ENCODE measurements at places on chromosomes 5 and 9.

DNA sequence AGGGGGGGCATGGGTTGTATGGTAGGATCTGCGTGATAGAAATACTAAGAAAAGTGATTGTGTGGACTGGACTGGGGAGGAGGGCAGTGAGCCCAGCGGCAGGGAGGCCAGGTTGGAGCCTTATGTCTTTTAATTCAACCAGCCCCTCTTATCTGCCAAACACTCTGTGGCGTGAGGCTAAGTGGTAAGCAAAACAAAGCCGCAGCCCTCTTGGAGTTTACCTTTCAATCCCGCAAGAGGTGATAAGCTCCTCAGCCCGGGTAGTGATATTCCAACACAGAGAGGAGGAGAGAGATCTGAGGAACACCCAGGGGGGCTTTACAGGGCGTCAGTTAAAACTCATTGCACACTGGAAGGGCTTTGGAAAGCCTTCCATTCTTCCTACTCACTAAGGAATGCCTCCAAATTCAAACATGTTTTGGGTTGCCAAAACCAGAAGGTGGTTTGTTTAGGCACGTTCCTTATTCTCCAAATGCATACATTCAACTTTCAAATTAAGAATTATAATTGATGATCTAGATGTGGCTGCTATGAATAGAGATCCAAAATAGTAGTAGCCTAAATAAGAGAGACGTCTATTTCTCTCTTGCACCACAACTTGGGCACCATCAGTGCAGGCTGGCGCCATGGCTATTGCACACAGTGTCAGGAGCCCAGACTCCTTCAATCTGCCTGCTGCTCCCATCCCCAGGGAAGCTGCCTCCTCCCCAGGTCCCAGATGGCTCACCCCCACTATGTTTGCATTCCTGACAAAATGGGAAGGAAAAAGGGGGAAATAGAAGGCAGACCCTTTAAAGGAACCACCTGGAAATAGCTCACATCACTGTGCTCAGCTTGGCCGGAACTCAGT lies 75.1 kb upstream of the FSTL4 start:
- no peak for DNase-seq

- DNase-seq, result no peak
Measured at GRCh38 chr9:106728860-106729259, 134.1 kb upstream of the ZNF462 start.

GRCh38 chr9:33750307-33750838 lies 45.0 kb upstream of the PRSS3 start:
- DNase-seq, result no peak

DNA sequence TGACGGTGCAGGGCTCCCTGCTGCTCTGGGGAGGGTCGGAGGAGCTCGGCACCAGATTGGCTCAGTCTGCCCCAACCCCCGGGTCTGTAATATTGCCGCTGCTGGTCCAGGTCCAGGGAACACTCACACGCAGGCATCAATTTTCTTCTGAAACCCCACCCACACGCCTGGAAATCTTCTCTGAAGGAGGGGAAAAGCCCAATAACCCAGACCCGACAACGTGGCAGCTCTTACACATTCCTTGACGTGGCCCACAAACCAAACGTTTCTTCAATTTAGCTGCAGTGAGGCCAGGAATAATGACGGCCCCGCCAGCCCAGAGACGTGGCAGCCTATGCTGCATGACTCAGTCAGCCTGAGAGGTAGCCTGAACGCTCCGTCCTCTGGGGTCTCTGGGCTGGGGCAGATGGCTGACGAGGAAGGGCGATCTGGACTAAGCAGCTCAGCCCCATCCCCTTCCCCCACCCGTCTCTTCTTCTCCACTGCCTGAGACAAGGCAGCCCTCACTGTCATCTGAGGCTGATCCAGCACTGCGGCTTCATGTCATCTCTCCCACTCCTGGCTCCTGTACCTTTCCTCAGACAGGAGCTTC lies 9.9 kb upstream of the SPARC start:
- peak; percentile 98 for DNase-seq

DNA sequence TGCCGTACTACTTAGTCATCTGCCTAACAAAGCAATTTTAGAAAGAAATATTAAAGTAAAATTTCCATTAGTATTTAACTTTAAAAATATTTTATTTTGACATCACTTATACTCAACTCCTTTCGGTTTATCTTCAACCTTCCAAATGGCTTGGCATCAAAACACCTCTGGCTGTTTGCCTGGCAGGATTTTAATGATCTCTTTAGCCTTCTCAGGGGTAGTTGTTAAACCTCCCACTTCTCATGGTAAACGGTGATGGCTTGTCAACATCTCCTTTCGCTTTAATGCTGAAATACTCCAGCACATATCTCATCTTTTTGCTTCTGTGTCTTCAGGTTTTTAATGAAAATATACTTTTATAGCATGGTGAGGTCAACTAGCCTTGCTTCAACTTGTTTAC lies 747.1 kb downstream of the CETN3 start:
- DNase-seq, result no peak

- DNase-seq, result peak; percentile 72
Measured at GRCh38 chr5:68554571-68555279, 339.2 kb downstream of the PIK3R1 start.

DNA sequence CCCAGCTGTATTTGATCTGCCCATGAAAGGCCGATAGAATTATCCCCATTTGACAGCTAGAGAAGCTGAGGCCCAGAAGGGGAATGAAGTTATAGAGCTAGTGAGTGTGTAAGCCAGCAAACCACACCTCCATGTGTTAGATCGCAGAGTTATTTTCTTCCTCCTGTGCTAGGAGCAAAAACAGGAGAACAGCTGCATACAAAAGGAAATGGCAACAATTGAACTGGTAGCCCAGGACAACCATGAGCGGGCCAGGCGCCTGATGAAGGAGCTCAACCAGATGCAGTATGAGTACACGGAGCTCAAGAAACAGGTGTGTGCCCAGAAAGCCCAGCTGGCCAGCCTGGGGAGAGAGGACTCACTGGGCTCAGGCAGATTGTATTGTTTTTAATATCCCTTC lies 30.4 kb downstream of the RAB14 start:
- no peak for DNase-seq

DNA sequence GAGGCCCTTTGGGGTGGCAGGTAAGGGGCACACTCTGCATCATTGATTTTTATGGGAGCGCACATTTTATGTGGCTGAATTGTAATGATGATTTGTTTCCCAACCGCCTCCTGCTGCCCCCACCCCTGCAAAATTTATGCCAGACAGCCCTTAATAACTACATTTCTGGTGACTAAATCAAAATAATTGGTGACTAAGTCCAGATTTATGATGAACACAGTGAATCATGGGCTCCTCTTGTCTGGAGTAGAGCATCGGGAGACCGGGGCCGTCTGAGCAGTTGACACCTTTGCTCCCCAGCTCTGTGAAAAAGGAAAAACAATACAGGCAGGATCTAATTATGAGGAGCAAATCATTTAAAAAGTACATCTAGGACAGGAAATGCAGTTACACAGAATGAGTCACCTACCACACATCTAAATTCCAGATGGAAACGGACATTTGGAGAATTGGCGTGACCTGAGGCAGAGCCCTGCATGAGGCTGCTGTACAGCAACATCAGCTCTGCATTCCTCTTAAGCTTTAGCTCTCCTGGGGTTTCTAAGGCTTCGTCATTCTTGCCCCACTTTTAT lies 58.9 kb downstream of the DOCK2 start:
- peak; percentile 70 for DNase-seq

DNA sequence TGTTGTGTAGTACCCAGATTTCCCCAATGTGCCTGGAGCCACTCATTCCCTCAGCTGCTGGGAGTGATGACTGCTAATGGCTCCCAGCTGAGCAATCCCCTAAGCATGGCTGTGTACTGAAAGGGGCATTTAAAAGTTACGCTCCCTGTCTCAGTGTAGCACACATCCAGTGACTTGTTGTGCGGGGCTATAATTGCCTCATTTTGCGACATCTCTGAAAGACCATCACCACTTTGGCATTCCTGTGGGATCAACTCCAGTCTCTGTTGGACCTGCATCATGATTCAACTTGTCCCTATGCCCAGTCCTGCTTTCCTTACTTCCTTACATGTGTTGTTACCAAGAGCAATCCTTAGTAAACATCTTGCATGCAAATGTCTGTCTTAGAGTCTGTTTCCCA lies 201.2 kb upstream of the MPDZ start:
- DNase-seq, result peak; percentile 89

- DNase-seq, result peak; percentile 70
Measured at GRCh38 chr5:1800472-1801221, 560 bp upstream of the NDUFS6 start.

GRCh38 chr5:40046792-40047191 lies 622.0 kb upstream of the DAB2 start:
- no peak for DNase-seq

- DNase-seq, result peak; percentile 24
Measured at GRCh38 chr9:134490446-134490845, 151.2 kb upstream of the COL5A1 start.

DNA sequence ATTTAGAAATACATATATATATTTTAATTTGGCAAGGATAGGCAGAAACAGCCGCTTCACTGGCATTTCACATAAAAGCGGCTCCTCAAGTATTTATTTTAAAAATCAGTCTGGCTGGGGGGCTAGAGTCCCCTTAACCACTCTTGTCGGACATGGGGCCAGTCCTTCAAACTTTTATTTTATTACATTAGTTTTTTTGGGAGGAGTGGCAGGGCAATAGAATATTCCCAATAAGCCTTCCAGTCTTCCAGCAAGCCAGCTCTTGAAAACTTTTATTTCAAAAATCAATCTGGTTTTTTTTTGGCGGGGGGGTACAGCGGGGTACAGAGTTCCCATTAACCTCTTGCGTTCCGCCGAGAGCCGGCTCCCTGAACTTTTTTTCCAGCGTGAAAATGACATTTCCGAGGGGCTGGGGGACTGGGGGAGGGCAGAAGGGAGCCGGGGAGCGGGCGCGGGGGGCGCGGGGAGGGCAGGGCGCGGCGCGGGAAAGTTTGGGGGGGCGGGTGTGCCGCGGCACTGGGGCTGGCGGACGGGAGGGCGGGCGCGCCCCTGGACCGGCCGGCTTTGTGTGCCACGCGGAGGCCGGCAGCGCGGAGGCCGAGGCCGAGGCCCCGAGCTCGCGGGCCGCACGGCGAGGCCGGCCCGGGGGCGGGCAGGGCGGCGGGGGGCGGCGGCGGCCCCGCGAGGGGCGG lies 504 bp upstream of the ZNF618 start:
- DNase-seq, result no peak
